ENCODE measurements at places on chromosomes 7 and 10. TPM values are rescaled to one million over a fixed set of nuclear protein-coding genes. Genes with fewer than 3 reads are reported as not detected.

GRCh38 chr7:29401769-29402168, 161.9 kb upstream of the PRR15 start:
- H3K4me3 ChIP-seq = no peak overlapping the region
- no peaks in the 10 kb centered on the region for H3K4me1 ChIP-seq
- H3K27ac ChIP-seq = no peak overlapping the region
- peaks cover 1% of the 10 kb centered on the region for H3K36me3 ChIP-seq
- no peak for DNase-seq

DNA sequence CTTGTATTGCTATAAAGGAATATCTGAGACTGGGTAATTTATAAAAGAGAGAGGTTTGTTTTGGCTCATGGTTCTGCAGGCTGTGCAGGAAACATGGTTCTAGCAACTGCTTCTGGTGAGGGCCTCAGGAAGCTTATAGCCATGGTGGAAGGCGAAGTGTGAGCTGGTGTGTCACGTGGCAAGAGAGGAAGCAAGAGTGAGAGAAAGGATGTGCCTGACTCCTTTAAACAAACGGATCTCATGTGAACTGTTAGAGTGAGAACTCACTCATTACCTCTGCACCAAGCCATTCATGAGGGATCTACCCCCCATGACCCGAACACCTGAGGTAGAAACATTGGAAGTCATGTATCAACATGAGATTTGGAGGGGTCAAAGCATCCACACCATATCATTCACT, 7.7 kb upstream of the ITPRIP start:
- H3K27me3 ChIP-seq = no peaks in the 10 kb centered on the region
- no peak overlapping the region for H3K4me3 ChIP-seq
- H3K4me1 ChIP-seq = peaks cover 3% of the 10 kb centered on the region

- H3K36me3 ChIP-seq = no peaks in the 10 kb centered on the region
- H3K4me1 ChIP-seq = peaks cover 20% of the 10 kb centered on the region
- DNase-seq = no peak
- H3K27ac ChIP-seq = peak overlapping the region; percentile 97
- H3K4me3 ChIP-seq = peak overlapping the region; percentile 91
Measured at GRCh38 chr7:90345595-90346335, 751 bp upstream of the GTPBP10 start.

- H3K27ac ChIP-seq = no peak overlapping the region
- no peak overlapping the region for H3K4me3 ChIP-seq
Measured at GRCh38 chr7:29192323-29192722, 2.3 kb upstream of the CHN2 start.

The PAPOLB gene
- total RNA-seq = not detected

DNA sequence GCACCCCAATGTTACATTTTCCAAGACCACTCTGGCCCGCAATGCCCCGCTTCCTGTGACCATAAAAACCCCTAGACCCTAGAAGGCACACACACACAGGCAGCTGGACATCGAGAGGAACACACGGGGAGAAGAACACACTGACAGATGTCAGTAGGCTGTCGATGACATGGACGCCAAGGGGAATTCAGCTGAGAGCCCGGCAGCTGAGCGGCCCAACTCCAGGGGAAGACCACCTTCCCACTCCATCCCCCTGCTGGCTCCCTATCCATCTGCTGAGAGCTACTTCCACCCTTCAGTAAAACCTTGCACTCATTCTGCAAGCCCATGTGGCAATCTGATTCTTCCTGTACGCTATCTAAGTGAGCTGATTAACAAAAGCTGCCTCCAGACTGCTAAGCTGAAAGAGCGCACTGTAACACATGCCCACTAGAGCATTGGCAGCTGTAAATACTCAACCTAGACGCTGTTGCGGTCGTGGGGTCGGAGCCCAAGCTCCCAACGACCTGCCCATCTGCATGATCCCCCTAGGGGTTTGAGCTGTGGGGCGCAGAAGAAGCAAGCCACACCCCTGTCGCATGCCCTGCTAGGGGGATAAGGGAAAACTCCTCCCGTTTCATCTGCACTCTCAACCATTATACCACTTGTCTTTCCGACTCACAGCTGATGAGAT, 843.6 kb upstream of the POT1 start:
- H3K27me3 ChIP-seq = no peaks in the 10 kb centered on the region
- no peak overlapping the region for H3K27ac ChIP-seq
- no peaks in the 10 kb centered on the region for H3K36me3 ChIP-seq
- no peaks in the 10 kb centered on the region for H3K4me1 ChIP-seq
- no peak overlapping the region for H3K4me3 ChIP-seq

GRCh38 chr10:43775384-43775783, 126.7 kb upstream of the ZNF32 start:
- no peaks in the 10 kb centered on the region for H3K36me3 ChIP-seq
- H3K4me1 ChIP-seq = no peaks in the 10 kb centered on the region
- no peak overlapping the region for H3K27ac ChIP-seq
- H3K4me3 ChIP-seq = no peak overlapping the region
- no peaks in the 10 kb centered on the region for H3K27me3 ChIP-seq

DNA sequence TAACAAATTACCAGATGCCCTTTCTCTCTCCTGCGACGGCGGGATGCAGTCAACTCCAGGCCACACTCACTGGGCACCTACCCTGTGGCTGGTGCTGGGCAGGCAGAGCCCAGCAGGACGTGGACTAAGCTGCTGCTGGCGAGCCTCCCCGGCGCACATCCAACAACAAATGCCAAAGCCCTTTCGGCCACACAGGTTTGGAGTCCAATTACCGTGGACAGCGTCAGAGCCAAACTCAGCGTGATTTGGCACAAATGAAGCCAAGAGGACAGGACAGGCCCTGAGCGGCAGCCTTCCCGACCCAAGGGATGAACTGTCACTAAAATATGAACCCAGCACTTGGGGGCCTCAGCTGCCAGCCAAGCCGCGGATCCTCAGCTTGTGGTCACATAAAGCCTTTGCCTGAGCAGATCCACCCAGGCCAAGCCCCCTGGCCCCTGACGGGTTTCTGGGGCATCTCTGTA, 28.4 kb downstream of the DAGLB start:
- peaks cover 3% of the 10 kb centered on the region for H3K4me1 ChIP-seq
- H3K36me3 ChIP-seq = peaks cover 21% of the 10 kb centered on the region
- no peak overlapping the region for H3K27ac ChIP-seq
- no peak for DNase-seq

DNA sequence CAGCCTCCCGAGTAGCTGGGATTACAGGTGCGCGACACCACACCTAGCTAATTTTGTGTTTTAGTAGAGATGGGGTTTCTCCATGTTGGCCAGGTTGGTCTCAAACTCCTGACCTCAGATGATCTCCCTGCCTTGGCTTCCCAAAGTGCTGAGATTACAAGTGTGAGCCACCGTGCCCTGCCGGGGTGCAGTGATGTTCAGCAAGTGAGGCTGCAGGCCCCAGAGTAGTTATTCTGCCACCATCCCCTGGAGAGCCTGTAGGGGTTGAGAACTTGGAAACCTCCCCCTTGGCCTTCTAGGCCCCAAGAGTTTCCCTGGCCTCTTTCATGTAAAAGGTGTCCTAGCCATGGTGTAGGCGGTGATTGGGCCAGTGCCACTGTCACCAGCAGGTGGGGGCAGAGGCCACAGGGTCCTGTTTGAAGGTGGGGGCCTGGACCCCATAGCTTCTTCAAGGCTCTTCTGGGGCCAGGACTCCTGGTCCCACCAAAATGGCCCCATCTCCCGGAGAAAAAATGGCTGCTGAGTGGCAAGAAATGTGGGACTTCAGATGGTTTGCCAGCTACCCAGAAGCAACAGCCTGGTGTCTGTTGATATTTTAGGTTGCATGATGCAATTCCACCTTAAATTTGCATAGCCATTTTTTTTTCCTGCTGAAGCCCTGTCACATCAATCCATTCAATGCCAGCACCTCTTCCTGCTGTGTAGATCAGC, 25.5 kb upstream of the INMT start:
- no peaks in the 10 kb centered on the region for H3K36me3 ChIP-seq
- no peak overlapping the region for H3K27ac ChIP-seq
- H3K27me3 ChIP-seq = peaks cover 57% of the 10 kb centered on the region
- DNase-seq = no peak
- H3K4me1 ChIP-seq = peaks cover 1% of the 10 kb centered on the region

DNA sequence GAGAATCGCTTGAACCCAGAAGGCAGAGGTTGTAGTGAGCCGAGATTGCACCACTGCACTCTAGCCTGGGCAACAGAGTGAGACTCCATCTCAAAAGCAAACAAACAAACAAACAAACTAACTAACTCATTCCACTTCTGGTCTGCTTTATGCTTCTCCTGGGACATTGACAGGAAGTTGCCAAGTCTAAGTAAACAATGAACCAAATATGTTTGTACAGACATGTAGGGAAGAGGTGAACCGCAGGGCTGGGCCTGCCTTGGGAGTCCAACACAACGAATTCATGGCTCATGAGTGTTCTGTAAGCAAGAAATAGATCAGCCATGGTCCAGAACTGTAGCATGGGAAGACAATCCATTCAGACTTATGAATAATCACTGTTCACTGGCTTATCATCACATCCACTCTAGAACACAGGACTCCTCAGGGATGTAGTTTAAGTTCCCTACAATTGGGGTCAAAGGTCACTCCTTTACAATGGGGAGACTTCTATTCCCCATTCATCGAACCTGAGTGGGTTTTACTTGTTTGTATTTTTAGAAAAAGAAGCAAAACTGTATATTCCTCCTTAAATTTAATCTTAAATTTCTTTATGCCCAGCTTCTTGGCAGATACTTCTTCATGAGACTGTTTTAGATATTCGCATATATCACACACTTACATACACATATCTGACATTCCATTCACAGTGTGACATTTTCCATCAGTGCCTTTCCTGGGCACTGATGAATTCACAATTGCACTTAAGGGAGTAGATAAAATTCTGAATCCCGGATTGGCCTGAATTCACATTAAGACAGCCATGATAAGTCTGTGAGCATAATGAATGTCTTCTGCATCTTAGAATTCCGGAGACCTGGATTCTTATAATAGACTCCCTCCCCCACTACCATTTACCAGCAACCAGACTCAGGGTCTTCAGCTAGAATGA, 159.1 kb upstream of the EEPD1 start:
- no peaks in the 10 kb centered on the region for H3K27me3 ChIP-seq
- peak overlapping the region; percentile 85 for H3K27ac ChIP-seq
- peaks cover 16% of the 10 kb centered on the region for H3K4me1 ChIP-seq
- H3K4me3 ChIP-seq = no peak overlapping the region
- DNase-seq = no peak
- H3K36me3 ChIP-seq = no peaks in the 10 kb centered on the region

The TEX36 gene
- not detected for total RNA-seq

DNA sequence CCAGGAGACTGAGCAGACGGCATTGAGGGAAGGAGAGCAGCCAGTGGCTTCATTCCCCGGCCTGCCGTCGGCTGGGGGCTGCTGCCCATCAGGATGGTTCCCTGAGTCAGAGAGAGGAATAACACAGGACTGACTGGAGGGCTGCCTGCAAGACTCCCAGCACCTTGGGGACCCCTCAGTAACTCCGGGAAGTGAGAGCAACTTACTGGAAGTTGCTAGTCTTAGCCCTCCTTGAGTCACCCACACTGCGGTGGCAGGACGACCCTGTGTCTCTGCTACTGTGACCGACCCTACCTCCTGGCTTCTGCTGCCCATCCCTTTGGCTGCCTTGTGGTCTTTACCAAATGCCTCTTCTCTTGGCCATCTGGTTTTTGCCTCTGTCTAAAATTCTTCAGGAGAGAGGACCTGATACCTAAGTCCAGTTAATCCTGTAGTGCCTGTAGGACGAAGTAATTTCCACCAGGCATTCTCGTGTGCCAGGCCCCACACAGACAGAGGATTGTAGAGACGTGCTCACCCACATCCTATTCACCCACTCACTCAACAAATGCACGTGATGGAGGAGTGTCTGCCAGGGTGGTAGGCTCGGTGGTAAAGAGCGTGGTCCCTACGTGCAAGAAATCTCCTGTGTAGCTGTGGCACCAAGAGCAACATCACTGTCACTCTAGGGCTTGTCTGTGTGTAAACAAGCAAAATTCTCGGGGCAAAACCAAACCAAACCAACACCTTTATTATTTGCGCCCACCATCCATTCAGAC, 156.5 kb downstream of the PRKCQ start:
- DNase-seq = no peak
- no peaks in the 10 kb centered on the region for H3K27me3 ChIP-seq
- H3K4me3 ChIP-seq = no peak overlapping the region
- H3K27ac ChIP-seq = no peak overlapping the region

The USP6NL gene
- 12.3 TPM for total RNA-seq

- no peak for DNase-seq
- H3K27ac ChIP-seq = peak overlapping the region; percentile 8
- H3K4me3 ChIP-seq = no peak overlapping the region
- H3K36me3 ChIP-seq = peaks cover 4% of the 10 kb centered on the region
- peaks cover 12% of the 10 kb centered on the region for H3K4me1 ChIP-seq
Measured at GRCh38 chr7:77226357-77226839, 26.8 kb upstream of the FGL2 start.

DNA sequence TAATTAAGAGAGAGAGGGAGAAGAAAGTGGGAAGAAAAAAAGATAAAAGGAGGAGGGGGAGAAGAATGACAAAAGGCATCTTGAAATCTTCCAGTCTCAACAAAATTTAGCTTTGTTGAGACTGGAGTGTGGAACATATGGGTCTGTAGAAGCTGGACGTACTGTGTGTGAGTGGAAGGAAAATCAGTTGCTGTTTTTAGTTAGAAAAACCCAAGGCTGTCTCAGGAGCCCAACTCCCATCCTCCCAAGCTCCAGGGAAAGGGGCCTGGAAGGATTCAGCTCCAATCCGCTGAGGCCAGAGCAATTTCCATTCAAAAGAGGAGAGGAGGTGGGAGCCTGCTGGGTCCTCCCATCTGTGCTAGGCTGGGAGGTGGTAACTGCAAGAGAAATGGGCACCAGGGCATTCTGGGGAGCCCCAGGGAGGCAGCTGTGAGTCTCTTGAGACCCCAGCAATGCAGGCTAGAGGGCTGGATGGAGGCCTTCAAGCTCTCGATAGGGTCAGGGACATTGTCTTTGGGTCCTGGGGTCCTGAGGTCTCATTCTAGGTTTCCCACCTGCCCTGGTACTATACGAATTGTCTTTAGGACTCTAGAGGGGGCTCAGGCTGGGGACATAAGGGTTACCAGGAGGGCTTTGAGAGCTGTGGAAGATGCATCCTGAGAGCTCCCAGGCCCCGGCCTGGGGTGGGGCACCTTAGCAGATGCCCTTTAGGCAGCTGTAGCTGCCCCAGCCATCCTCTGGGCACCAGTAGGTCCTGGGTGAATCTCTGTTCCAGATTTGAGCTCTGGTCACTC, 21.4 kb downstream of the ADCYAP1R1 start:
- DNase-seq = peak; percentile 43
- no peaks in the 10 kb centered on the region for H3K4me1 ChIP-seq
- H3K36me3 ChIP-seq = no peaks in the 10 kb centered on the region
- H3K27ac ChIP-seq = no peak overlapping the region
- H3K4me3 ChIP-seq = no peak overlapping the region

GRCh38 chr7:134042307-134042706, 84.8 kb upstream of the LRGUK start:
- H3K36me3 ChIP-seq = no peaks in the 10 kb centered on the region
- no peak for DNase-seq
- no peaks in the 10 kb centered on the region for H3K27me3 ChIP-seq

The PLEKHS1 gene
- total RNA-seq = not detected

GRCh38 chr10:117419159-117419558, 43.9 kb upstream of the PDZD8 start:
- no peak for DNase-seq
- H3K27me3 ChIP-seq = peaks cover 10% of the 10 kb centered on the region
- no peaks in the 10 kb centered on the region for H3K36me3 ChIP-seq
- peaks cover 6% of the 10 kb centered on the region for H3K4me1 ChIP-seq
- no peak overlapping the region for H3K27ac ChIP-seq

Measured in chondrocyte (in vitro differentiated cells).